RCC 7860 (cell line): ENCODE measurements at places on chromosomes 3 and 15.

DNA sequence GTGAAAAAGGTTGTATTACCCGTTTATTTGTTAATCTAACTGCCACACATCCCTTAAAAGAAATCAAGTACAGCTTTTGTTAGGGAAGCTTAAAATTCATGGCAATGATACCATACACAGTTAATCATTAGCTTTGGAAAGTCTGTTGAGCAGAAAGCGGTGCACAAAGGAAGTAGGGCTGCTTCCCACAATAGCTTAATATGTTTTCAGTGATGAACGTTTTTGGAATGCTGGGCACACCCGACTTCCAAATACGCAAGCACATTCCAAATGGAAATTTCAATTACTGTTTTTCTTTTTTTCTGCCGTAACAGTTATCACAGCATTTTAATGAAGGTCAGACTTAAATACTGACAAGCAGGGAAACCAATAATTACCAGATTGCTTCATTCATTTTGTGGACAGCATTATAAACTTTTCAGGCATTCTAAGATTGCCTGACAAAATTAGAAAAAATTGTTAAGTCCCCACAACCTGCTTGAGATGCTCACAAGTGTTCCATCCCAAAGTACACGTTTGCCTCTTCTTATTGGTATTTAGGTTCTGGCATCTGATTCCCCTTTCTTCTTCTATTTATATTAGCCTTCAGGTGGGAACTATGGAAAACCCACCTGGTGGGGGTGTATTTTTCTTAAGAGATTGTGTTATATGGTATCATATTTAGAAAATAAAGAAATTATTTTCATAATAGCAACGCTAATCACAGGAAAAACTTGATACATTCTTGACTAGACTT lies 1.1 kb upstream of the ECT2 start:
- peak; percentile 97 for DNase-seq

DNA sequence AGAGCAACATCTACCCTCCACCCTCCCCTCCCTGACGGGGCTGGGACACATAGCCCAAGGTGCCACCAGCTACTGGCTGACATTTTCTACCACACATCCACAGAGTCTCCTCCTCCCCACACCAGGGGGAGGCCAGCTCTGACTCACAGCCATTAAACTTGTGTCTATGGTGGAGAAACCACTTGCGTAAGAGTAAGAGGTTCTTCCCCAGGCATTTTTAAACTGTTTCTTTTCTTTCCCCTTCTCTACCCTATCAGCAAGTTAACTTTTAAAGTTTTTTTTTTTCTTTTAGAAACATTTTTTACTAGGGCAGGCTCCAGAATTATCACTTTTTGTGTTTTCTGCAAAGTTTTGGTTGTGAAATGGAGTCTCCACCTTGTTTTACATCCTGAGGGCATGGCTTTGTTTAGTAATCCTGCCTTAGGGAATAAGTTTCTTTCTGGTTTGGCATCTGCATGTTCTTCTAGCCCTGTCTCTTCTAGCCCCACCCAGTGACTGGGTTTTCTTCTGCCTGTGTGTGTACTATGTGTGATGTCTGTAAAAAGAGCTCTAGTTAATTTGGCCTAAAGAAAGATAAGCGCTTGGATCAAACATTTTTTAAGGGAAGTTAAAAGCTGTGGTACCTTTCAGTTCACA lies 148.8 kb upstream of the GADL1 start:
- peak; percentile 18 for DNase-seq

DNA sequence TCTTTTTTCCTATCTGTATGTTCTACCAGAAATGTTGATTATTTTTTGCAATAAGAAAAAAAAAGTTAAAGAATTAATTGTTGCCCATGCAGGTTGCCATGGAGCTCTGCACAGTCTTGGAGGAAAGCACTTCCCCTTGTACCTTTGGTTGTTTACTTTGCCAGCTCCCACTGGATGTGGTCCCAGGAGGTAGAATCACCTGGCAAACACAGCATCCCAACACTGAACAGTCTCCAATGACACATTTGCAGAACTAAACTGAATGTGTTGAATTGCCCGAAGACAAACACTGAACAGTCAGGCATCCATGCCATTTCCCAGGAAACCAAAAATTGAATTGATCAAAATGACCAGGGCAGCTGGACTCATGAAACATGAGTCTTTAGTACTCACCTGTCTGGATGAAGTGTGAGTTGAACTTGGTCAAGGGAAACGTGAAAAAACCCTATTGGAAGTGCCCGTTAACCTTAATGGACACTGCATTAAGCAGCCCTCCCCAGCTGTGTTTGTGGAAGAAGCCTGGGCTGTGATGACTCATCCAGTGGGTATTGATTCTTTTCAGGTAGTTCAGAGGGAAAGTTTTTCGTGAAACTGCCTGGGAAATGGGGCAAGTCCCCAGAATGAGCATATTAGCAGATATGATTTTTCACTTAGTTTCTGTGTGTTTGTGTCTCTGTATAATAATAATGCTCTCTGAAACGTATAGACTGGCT lies 284.7 kb upstream of the STT3B start:
- no peak for DNase-seq

- DNase-seq: no peak
Observed at GRCh38 chr3:137065381-137065780, 107.6 kb downstream of the IL20RB start.

- DNase-seq: peak; percentile 54
Observed at GRCh38 chr3:177777699-177778098, 580.4 kb upstream of the TBL1XR1 start.

DNA sequence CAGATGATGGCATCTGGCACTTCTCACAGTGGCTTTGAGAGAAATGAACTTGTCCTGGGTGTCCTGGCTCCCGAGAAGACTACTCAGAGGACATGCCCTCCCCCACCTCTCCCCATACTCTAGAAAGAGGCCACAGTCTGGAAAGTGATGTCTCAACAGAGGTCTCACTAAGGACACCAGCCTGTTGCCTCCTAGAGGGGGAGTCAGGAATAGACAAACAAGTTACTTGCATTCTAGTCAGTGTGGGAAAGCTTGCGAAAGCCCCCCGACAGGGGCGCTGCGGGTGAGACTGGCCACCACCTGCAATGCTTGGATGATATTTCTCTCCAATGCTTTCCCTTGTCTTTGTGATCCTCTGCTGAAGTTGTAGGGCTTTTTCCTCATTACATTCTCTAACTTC lies 17.2 kb downstream of the B4GALT4 start:
- DNase-seq: no peak

- DNase-seq: no peak
Observed at GRCh38 chr15:72057548-72058091, 60.3 kb downstream of the MYO9A start.

DNA sequence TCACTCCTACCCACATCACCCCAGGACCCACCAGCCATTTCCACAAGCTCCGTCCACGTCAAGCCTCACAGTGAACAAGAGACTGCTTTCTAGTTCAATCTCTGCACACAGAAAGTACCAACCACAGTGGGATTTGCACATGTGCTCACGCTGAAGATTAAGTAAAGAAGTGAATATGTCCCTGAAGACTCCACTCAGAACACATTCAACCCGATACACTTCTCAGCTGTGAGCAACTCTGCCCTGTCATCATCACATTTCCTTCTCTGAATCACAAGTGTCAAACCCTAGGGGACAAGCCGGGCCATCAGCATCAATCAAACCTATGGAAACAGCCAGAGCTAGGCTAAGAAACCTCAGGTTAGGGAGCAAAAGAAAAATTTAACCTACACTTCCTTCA lies 1.9 kb downstream of the STIMATE start:
- DNase-seq: no peak

GRCh38 chr15:53976844-53977392 lies 1.3 kb upstream of the UNC13C start:
- DNase-seq: peak; percentile 33

GRCh38 chr15:95987886-95988573 lies 342.5 kb upstream of the NR2F2 start:
- DNase-seq: no peak

DNA sequence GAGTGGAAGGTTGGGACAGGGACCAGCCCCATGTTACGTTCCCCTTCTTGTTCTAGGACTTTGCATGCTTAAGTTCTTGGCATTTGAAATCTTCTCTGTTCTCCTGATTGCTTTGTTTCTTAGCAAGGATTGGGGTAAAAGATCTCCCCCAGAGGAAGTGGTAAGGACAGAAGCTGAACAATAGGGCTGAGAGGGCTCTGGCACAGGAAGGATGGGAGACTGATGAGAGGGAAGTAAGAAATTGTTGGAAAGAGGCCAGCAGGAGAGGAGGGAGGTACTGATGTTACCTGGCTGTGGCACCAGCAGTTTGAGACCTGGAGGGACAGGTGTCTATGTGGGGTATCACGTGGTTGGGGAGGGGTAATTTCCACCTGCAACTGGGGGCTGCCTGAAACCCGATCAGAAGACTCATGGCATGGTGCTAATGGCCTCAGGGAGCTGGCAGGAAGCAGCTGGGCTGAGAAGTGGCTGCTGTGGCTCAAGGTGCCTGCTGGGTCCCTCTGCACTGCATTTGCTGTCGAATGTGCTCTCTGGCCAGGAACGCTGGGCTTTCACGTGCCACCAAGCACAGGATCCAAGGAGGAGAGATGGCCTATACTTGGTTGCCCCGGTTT lies 108.4 kb downstream of the LSM3 start:
- DNase-seq: no peak

GRCh38 chr3:17891139-17891856 lies 148.9 kb upstream of the TBC1D5 start:
- DNase-seq: no peak

DNA sequence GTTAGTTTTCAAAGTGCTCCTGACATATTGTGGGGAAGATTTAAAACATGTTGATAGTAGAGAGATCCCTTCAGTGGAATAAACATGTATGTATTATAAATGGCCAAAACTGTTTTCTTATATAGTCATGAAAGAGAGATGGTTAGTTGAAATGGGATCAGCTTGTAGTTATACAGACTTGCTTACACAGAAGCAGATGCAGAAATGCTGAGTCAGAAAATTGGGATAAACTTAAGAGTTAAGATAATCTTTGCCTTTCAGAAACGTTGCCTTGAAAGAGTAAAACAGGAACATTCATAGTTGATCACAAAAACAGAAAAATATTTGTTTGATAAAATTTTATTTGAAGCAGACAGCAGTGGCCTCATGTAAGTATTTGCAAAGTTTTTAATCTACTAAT lies 433.2 kb upstream of the BCHE start:
- DNase-seq: no peak

GRCh38 chr3:23685541-23686258 lies 120.1 kb upstream of the UBE2E1 start:
- peak; percentile 99 for DNase-seq

DNA sequence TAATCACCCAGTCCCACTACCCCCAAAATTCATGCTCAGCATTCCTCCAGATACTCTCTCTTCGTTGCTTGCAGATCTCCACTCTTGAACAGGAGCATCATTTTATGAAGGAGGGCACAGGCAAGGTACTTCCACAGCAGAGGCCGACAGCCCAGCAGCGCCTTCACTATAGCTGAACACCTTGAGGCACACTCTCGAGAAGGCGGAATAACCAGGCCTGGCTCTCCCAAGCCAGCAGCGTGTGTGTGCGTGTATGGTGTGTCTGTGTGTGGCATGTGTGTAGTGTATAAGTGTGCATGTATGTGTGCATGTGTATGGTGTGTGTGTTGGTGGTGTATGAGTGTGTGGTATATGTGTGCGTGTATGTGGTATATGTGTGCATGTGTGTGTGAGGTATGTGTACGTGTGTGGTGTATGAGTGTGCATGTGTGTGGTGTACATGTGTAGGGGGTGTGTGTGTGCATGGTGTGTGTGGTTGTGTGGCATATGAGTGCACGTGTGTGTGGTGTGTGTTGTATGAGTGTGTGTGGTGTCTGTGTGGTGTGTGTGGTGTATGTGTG lies 161.8 kb downstream of the XXYLT1 start:
- no peak for DNase-seq

- no peak for DNase-seq
Observed at GRCh38 chr15:54815556-54815955, 381.2 kb downstream of the RSL24D1 start.

DNA sequence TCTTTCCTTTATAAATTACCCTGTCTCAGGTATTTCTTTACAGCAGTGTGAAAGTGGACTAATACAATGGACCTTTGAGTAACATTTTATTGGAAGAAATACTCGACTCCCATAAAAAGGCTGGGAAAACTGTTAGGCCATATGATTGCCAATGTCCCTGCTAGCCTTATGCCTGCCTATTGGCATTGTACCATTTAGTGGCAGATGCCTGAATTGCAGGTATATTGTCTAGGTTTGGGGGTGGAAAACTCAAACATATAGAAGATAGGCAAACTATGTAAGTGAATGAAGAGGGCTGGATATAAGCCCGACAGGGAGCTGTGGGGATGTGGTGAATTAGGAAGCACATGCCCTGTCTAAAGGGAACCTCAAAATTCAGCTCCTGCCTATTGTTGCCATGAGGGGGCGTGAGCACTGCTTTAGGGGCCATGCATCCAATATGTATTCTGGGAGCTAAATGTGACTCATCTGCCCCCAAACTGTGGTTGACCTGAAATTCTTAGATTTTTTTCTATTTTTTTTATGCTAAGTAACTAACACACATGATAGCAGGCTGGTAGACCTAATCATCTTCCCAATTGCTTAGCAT lies 65.2 kb upstream of the TRA2B start:
- no peak for DNase-seq

DNA sequence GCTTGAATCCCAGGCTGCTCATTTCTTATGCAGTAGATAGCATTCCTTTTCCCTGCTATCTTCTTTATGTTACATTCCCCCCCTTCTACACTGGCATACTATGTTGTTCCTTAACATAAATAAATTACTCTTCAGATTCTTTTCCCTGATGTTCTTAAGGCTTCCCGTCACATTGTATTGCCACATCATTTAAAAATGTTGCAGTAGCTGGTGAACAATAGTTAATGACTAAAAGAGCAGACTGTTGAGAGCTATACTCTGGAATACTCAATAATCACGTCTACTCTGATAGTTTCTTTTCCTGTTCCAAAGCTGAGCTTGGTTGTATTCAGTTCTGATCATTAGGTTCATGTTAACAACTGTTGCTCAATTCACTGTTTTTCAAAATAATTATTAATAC lies 219.9 kb downstream of the CHST2 start:
- DNase-seq: no peak

- DNase-seq: no peak
Observed at GRCh38 chr15:94416820-94417219, 185.5 kb downstream of the MCTP2 start.

- DNase-seq: no peak
Observed at GRCh38 chr15:27028858-27029477, 58.0 kb downstream of the GABRG3 start.
